ENCODE measurements at places on chromosomes 3 and 15.

DNA sequence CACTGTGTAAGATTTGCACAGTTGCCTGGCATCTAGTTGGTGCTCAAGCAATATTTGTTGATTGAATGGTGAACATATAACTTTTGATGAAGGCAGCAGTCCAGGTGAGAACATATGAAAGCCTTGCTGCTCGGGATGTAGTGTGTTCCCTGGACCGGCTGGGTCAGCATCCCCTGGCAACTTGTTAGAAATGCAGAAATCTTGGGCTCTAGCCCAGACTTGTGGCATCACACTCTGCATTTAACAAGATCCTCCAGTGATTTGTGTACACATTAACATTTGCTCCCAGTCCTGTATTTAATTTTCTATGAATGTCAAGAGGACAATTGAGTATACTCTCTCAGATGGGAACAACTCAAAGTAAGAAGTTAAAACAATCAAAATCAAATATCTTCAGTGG lies 69.0 kb upstream of the SAMMSON start:
- DNase-seq = no peak

GRCh38 chr3:14434126-14434497 lies 31.7 kb downstream of the SLC6A6 start:
- no peak for DNase-seq

- DNase-seq = no peak
Observed at GRCh38 chr3:103083848-103084631, 649.2 kb downstream of the ZPLD1 start.

GRCh38 chr15:91456921-91457320 lies 356.9 kb downstream of the SV2B start:
- no peak for DNase-seq

GRCh38 chr3:37491776-37492175 lies 317.4 kb upstream of the LRRFIP2 start:
- no peak for DNase-seq

DNA sequence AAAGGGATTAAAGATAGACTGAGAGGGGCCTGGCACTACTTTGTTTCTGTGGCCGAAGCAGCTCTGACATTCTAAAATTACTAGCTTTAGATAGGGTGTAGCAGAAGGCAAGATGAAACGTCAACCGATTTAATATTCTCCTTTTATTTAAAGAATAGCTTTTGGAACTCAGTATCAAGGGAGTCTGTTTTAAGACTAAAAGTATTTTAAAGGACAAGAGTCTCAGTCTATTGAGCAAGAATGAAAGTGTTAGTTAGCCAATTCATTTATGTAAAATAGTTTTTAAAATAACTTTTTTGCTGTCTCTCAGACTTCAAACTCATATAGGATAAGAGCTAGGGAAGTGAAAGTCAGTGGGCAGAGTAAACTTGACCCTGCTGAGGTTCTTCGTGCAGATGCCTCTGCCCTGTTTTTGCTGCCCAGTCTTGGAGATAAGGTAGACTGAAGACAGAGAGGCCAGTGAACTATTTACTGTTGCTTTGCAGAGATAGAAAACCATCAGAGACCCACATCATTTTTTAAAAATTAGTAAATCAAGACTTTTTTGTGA lies 1090.9 kb downstream of the ROBO2 start:
- DNase-seq = no peak

DNA sequence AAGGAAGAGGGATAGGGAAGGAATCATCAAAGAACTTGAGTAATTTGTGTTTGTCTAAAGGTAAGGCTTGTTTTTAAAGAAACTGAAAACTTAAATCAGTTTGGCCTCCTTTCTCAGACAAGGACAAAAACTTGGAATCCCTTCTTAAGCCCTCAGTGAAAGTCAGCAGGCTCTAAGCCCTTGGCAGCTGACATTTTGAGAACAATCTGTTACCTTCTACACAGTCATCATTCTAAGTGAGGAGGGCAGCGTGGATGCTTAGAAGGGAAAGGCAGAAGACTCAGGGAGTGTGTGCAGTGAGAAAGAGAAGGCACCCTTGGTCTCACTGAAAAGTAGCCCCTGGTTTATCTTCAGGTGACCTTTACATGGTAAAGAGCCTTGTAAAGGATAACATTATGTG lies 10.8 kb downstream of the HSPBAP1 start:
- no peak for DNase-seq

- no peak for DNase-seq
Observed at GRCh38 chr15:62486041-62486440, 321.0 kb upstream of the C2CD4B start.

- no peak for DNase-seq
Observed at GRCh38 chr3:46979958-46980497, 562 bp downstream of the NBEAL2 start.

- no peak for DNase-seq
Observed at GRCh38 chr3:32436816-32437189, 45.1 kb downstream of the CMTM7 start.
